ENCODE measurements at places on chromosomes 2 and 18.

GRCh38 chr2:128364441-128364911, 45.8 kb upstream of the HS6ST1 start:
- DNase-seq: no peak

- no peak for DNase-seq
Observed at GRCh38 chr2:70212298-70212932, 21.6 kb upstream of the C2orf42 start.

- no peak for DNase-seq
Observed at GRCh38 chr2:118577202-118577601, 270.2 kb downstream of the EN1 start.

- DNase-seq: no peak
Observed at GRCh38 chr2:68521037-68521436, 53.7 kb downstream of the APLF start.

DNA sequence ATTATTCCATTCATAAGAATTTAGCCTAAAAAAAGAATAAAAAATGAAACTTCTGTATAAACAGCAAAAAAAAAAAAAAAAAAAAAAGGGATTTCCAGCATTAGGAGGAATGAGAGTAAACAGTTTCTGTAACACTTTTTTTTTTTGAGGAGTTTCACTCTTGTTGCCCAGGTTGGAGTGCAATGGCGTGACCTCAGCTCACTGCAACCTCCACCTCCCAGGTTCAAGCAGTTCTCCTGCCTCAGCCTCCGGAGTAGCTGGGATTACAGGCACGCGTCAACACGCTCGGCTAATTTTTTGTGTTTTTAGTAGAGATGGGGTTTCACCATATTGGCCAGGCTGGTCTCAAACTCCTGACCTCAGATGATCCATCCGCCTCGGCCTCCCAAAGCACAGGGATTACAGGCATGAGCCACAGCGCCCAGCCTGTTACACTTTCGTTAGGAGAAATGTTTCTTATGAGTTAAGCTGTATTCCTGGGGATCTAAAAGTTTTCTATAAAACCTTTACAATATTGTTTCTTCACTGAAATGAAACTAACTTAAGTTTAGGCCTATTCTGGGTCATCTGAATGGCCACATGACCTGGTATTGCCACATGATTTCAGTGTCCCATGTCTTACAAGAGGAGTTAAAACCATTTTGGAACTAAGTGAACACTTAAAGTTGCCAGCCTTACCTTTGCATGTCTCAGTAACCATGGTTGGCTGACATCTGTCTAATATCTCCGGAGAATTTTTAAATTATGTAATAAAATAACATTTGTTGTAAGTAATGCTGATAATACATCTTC, 17.5 kb downstream of the SMAD2 start:
- DNase-seq: no peak

All from HFF-Myc (cell line).